ENCODE measurements at places on chromosomes 5 and 9. TPM values are rescaled to one million over a fixed set of nuclear protein-coding genes. Genes with fewer than 3 reads are reported as not detected.

Gene NIM1K
- not detected for total RNA-seq

Gene ACOT12
- total RNA-seq = 10.2 TPM

Gene PCDHGB6
- total RNA-seq = 11.6 TPM

DNA sequence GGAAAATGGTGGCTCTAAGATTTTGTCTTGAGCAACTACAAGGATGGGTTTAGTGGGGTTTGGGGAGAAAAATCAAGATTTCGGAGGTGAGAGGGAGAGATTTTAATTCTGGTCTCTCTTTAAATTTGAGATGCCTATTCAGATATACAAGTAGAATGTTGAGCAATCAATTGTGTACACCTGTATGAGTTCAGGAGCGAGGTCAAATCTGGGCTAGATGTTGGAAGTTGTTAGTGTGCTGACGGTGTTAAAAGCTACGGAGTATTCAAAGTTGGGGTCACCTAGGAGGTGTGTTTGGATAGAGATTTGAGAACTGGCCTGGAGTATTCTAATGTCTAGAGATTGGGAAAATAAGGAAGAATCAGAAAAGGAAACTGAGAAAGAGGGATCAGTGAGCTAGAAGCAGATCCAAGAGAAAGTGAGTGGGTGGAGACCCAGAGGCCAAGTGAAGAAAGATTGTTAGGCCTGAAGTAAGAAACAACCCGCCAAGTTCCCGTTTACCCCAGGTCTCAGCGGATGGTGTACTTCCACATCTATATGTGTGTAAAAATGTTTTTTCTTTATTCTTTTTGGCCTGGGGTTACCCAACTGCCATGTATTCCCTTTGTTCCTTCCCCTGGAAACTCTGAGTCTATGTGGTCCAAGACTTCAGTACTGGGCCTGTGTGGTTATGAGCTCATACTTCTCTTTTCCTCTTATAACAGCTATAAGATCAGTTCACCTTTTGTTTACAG, 11.9 kb upstream of the ARHGAP26 start:
- no peaks in the 10 kb centered on the region for H3K4me1 ChIP-seq
- no peaks in the 10 kb centered on the region for H3K36me3 ChIP-seq
- H3K27me3 ChIP-seq = no peaks in the 10 kb centered on the region
- no peak for DNase-seq

GRCh38 chr5:140362875-140363630, 3.1 kb downstream of the SLC4A9 start:
- no peaks in the 10 kb centered on the region for H3K27me3 ChIP-seq
- no peaks in the 10 kb centered on the region for H3K4me1 ChIP-seq
- H3K36me3 ChIP-seq = no peaks in the 10 kb centered on the region
- H3K4me3 ChIP-seq = no peak overlapping the region
- peak; percentile 92 for DNase-seq

GRCh38 chr5:9089893-9090292, 456.0 kb downstream of the SEMA5A start:
- DNase-seq = no peak
- no peaks in the 10 kb centered on the region for H3K4me1 ChIP-seq
- no peaks in the 10 kb centered on the region for H3K27me3 ChIP-seq
- no peak overlapping the region for H3K27ac ChIP-seq
- H3K4me3 ChIP-seq = no peak overlapping the region

- H3K27me3 ChIP-seq = no peaks in the 10 kb centered on the region
- H3K36me3 ChIP-seq = no peaks in the 10 kb centered on the region
- DNase-seq = peak; percentile 38
Measured at GRCh38 chr9:88749420-88749819, 214.4 kb downstream of the NXNL2 start.

GRCh38 chr5:107808671-107809137, 138.0 kb upstream of the EFNA5 start:
- peak; percentile 88 for DNase-seq
- peak overlapping the region; percentile 60 for H3K27ac ChIP-seq
- H3K4me3 ChIP-seq = no peak overlapping the region
- no peaks in the 10 kb centered on the region for H3K36me3 ChIP-seq
- peaks cover 6% of the 10 kb centered on the region for H3K4me1 ChIP-seq
- no peaks in the 10 kb centered on the region for H3K27me3 ChIP-seq

DNA sequence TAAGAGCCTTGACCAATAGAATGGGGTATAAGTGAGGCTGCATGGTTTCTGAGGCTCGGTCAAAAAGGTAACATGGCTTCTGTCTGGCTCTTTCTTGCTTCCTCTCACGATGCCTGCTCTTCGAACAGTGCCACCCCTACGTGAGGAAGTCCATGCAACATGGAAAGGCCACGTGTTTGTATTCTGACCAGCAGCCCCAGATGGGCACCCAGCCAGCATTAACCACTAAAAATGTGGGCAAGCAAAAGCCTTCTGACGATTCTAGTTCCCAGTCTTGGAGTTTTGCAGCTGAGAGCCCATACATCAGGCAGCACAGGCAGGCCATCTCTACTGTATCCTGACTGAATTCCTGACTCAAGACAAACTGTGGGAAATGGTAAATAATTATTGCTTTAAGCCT, 24.2 kb upstream of the NREP start:
- no peak overlapping the region for H3K27ac ChIP-seq
- no peak for DNase-seq
- no peak overlapping the region for H3K4me3 ChIP-seq
- H3K36me3 ChIP-seq = no peaks in the 10 kb centered on the region
- H3K4me1 ChIP-seq = no peaks in the 10 kb centered on the region

GRCh38 chr5:139837711-139838380, 42.2 kb downstream of the PSD2 start:
- no peak overlapping the region for H3K4me3 ChIP-seq
- H3K36me3 ChIP-seq = no peaks in the 10 kb centered on the region
- no peak for DNase-seq

GRCh38 chr9:118177241-118177640, 473.0 kb downstream of the TLR4 start:
- no peaks in the 10 kb centered on the region for H3K27me3 ChIP-seq
- H3K27ac ChIP-seq = no peak overlapping the region
- no peaks in the 10 kb centered on the region for H3K36me3 ChIP-seq
- no peak for DNase-seq

GRCh38 chr9:18452276-18452675, 21.7 kb upstream of the ADAMTSL1 start:
- no peaks in the 10 kb centered on the region for H3K36me3 ChIP-seq
- no peak overlapping the region for H3K4me3 ChIP-seq
- no peak for DNase-seq
- H3K27me3 ChIP-seq = no peaks in the 10 kb centered on the region
- no peaks in the 10 kb centered on the region for H3K4me1 ChIP-seq

DNA sequence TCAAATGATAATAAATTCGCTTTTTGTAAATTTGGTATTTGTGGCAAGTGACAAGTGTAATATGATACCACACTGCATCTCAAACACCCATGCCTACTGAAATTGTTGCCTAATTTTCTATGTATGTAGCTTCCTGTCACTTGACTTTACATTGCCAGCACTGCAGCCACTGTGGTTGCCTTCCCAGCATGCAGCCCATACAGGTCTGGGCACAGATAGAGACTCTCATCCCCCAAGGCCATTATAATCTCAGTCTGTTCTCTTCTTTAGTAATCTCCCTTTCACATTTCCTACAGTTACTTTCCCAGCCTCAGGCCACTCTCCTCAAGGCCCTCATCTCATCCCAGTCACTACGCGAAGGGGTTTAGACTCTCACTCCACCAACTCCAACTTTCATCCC, 1200.6 kb downstream of the PTPRD start:
- no peaks in the 10 kb centered on the region for H3K36me3 ChIP-seq
- no peak for DNase-seq
- H3K4me3 ChIP-seq = no peak overlapping the region
- H3K4me1 ChIP-seq = no peaks in the 10 kb centered on the region
- H3K27me3 ChIP-seq = no peaks in the 10 kb centered on the region

DNA sequence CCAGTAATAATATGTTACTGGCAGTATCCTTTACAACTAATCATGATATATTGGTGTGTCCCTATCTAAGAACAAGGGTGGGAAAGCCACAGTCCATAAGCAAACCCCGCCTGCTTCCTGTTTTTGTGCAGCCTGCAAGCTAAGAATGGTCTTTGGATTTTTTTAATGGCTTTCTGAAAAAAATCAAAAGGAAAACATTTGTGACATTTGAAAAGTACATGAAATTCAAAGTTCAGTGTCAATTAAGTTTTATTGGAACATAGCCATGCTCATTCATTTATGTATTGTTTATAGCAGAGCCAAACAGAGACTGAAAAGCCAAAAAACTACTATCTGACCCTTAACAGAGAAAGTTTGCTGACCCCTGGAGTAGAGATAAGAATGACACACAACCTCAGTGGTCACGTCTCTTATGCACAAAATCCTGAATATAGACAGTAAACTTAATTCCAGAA, 12.8 kb upstream of the TMEM245 start:
- H3K4me3 ChIP-seq = no peak overlapping the region
- H3K36me3 ChIP-seq = no peaks in the 10 kb centered on the region
- H3K27me3 ChIP-seq = no peaks in the 10 kb centered on the region
- H3K27ac ChIP-seq = no peak overlapping the region
- no peak for DNase-seq

GRCh38 chr9:14960881-14961280, 50.7 kb upstream of the FREM1 start:
- H3K27ac ChIP-seq = peak overlapping the region; percentile 56
- no peaks in the 10 kb centered on the region for H3K27me3 ChIP-seq
- DNase-seq = no peak
- H3K4me1 ChIP-seq = no peaks in the 10 kb centered on the region

DNA sequence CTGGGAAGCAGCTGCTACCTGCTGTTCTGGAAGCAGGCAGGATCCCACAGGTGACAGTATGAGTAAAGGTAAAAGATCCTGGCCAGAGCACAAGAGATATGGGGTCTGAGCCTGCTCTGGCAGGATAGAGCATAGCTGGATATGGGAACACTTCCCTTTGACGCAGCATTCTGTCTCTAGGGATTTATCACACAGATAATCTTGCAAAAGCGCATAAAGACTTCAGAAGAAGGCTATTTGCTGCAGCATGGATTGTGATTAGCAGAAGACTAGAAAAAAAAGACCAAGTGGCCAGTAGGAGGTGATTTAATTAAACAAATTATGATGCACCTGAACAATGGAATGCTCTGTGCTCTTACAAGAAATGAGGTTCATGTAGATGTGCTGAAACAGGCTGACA, 52.4 kb upstream of the PWWP2A start:
- H3K4me3 ChIP-seq = no peak overlapping the region
- H3K27me3 ChIP-seq = no peaks in the 10 kb centered on the region
- no peaks in the 10 kb centered on the region for H3K4me1 ChIP-seq
- no peaks in the 10 kb centered on the region for H3K36me3 ChIP-seq
- H3K27ac ChIP-seq = no peak overlapping the region
- no peak for DNase-seq
